ENCODE measurements at places on chromosomes 16 and 17.

- H3K27ac ChIP-seq: no peak overlapping the region
- no peaks in the 10 kb centered on the region for H3K4me1 ChIP-seq
- H3K4me3 ChIP-seq: no peak overlapping the region
- no peak for DNase-seq
- no peaks in the 10 kb centered on the region for H3K36me3 ChIP-seq
These were observed 609.8 kb downstream of the HS3ST4 start for GRCh38 chr16:26301516-26301915.

DNA sequence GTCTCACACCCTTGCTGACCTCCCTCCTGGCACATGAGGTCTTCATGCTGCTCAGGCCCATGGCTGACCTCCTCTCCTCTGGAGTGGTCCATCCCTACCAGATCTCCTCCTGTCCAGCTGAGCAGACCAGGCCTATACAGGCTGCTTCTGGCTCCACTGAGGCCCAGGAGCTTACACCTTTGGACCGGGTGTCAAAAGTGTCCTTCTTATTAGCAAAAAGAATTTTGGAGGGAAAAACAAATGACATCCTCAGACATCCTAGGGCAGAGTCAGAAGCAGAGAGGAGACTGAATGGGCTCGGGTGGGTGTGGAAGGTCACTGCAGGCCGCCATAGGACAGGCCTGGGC is 38.1 kb downstream of the WSB1 start:
- DNase-seq: no peak
- H3K27me3 ChIP-seq: no peaks in the 10 kb centered on the region
- H3K27ac ChIP-seq: peak overlapping the region; percentile 90
- H3K4me3 ChIP-seq: no peak overlapping the region
- H3K4me1 ChIP-seq: peaks cover 32% of the 10 kb centered on the region
- no peaks in the 10 kb centered on the region for H3K36me3 ChIP-seq

- H3K4me3 ChIP-seq: no peak overlapping the region
- no peaks in the 10 kb centered on the region for H3K27me3 ChIP-seq
- H3K27ac ChIP-seq: no peak overlapping the region
- no peak for DNase-seq
- no peaks in the 10 kb centered on the region for H3K4me1 ChIP-seq
These were observed 9.3 kb downstream of the PDF start for GRCh38 chr16:69321080-69321479.

DNA sequence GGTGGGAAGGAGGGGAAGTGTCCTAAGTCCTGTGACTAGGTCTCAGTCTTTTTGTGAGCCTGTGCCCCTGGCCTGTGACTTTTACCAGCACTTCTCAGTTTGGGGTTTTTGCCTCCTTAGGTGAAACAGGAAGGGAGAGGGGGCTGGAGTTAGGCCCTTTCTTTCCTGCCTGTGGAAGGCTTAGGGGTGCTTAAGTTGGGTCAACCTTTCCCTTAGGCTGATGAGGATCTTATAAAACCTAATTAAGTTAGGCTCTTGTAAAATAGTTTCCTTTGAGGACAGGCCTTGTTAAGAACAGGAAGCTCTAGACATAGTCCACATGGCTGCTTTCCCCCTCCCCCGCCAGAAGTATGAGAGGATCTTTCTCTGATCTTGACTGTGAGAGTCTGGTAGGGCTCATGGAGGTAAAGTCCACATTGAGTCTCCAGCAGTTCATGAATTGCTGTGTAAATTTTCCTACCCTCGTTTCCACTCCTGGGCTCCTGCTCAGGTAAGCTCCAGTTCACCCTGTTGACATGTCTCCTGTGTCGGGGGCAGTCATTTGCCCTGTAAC is 17.0 kb upstream of the DNASE1 start:
- no peak overlapping the region for H3K4me3 ChIP-seq
- peak overlapping the region; percentile 4 for H3K27ac ChIP-seq
- DNase-seq: no peak
- peaks cover 8% of the 10 kb centered on the region for H3K4me1 ChIP-seq

DNA sequence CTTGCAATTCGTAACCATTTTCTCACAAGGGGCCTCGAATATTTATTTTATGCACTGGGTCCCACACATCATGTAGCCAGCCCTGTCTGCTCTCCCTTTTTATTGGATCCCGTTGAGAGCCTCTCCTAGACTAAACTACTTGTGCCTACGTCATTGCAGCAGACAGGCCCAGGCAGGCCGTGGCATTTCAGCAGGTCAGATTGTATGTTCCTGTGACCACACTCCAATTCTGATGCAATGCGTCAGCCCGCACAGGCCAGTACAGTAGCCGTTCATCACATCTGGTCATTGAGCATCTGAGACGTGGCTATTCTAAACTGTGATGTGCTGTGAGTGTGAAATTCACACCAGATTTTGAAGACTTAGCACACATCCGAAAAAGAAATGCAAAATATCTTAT is 42.2 kb downstream of the ABAT start:
- no peak overlapping the region for H3K4me3 ChIP-seq
- no peaks in the 10 kb centered on the region for H3K4me1 ChIP-seq
- H3K27me3 ChIP-seq: no peaks in the 10 kb centered on the region
- no peak for DNase-seq
- H3K36me3 ChIP-seq: no peaks in the 10 kb centered on the region

Measured in natural killer cell (primary cell).